ENCODE measurements at places on chromosomes 2 and 18.
A peak's percentile ranks its signal among the peaks of the same experiment; 100 is the strongest.

GRCh38 chr18:35435401-35435800 is 58.3 kb upstream of the ZNF396 start:
- peaks cover 5% of the 10 kb centered on the region for H3K4me1 ChIP-seq
- H3K27ac ChIP-seq, result 0 out of 2 replicates have a peak overlapping the region, but pooled peaks have one; percentile 3
- H3K36me3 ChIP-seq, result no peaks in the 10 kb centered on the region
- no peak overlapping the region for H3K4me3 ChIP-seq
- no peak for DNase-seq

DNA sequence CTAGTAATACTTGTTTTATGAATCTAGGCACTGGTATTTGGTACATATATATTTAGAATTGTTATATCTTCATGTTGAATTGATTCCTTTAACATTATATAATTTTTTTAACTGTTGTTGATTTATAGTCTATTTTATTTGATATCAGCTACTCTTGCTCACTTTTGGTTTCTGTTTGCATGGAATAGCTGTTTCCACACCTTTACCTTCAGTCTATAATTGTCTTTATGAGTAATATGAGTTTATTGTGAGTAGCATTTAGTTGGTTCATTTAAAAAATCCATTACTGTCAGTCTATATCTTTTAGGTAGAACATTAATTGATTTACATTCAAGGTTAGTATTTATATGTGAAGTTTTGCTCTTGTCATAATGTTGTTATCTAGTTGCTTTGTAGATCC is 58.6 kb downstream of the SMCHD1 start:
- H3K4me1 ChIP-seq, result peaks cover 19% of the 10 kb centered on the region
- H3K27ac ChIP-seq, result no peak overlapping the region
- H3K27me3 ChIP-seq, result no peaks in the 10 kb centered on the region
- no peak overlapping the region for H3K4me3 ChIP-seq

DNA sequence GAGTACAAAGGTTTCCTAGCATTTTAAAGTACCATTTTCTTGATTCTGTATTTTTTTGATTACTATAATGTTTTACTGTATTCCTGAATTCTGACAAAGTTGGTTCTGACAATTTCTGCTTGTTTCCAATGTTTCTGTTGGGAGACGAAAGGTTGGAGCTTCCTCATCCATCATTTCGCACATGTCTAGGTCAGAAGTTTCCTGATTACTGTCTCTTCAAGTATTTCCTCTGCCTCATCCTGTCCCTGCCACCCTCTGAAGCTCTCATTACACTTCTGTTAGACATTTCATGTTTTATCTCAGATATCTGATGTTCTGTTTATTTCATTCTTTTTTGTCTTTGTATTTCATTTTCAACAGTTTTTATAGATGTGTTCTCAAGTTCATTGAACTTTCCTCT is 895.8 kb downstream of the TSN start:
- peaks cover 30% of the 10 kb centered on the region for H3K4me1 ChIP-seq
- H3K27ac ChIP-seq, result no peak overlapping the region
- DNase-seq, result no peak
- H3K4me3 ChIP-seq, result no peak overlapping the region
- peaks cover under 1% of the 10 kb centered on the region for H3K27me3 ChIP-seq

DNA sequence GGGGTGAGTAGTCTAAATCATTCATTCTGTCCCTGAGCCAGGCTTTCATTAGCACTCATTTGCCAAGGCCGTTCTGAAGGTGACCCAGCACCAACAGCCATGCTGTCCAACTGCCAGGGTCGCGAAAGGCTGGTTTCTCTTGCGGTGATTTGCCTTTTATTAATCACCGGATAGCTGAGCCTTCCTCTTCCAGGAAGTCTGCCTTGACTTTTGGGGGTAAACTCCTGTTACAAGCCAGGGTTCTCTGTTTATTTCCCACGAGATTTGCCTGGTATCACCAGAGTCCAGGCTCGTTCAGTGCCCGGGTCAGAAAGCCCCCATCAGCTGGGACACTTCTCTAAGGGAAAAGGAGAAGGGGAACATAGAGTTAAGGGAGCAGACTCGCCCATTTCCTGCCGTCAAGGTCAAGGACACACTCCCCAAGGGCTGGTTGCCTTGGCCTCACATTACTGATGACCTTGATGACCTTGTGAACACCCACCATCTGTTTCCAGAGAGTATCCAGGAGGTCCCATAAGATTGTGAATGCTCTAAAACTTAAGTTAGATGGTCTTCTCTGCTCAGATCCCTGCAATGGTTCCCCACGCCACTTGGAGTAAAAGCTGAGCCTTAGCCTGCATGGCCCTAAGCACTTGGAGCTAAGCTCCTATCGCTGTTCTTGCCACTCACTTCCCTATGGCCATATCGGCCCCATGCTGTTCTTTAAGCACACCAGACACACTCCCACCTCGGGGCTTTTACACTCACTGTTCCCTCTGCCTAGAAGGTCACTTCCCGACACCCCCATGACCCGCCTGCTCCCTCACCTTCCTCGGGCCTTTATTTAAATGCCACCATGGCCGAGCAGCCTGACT is 118.0 kb upstream of the STPG4 start:
- peaks cover 51% of the 10 kb centered on the region for H3K4me1 ChIP-seq
- DNase-seq, result no peak
- H3K36me3 ChIP-seq, result 0 out of 2 replicates have a peak, but pooled peaks cover 3% of the 10 kb centered on the region
- H3K27ac ChIP-seq, result no peak overlapping the region
- H3K27me3 ChIP-seq, result no peaks in the 10 kb centered on the region
- peak overlapping the region; percentile 27 for H3K4me3 ChIP-seq

DNA sequence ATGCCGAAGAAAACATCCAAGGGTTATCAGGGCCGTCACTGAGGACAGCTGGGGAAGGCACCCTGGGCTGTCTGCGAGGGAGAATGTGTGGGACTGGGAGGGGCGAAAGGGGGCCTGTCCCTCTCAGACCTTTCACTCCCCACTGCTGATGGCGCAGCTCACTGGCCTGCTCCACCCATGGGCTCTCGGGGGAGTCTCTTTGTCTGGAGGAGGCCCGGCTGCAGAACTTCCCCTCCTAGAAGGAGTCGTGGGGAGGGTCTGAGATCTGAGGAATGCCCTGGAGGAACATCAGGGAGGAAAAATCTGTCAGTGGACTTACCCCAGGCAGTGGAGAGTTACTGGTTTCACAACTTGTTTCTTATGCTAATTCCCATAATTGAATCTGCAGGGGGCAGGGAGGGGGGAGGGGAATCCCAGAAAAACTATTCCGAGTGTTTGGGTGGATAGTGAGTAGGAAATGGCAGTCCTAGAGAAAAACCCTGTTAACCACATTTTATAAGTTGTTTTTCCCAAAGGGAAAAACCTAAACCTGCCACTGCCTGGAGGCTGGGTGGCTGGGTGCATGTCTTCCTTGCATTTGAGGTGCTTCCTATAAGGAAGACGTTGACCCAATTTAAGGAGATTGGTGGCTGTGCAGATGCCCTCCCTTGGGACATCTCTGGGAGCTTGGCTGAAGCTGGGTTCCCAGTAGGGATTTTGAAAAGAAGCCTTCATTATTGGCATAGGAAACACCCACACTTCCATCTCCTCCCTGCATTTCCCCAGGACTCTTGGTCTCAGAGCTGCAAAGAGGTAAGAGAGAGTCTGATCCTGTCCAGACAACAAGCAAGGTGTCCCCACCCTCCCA is 11.7 kb upstream of the SEMA4C start:
- no peaks in the 10 kb centered on the region for H3K36me3 ChIP-seq
- peak overlapping the region; percentile 47 for H3K4me3 ChIP-seq
- H3K27ac ChIP-seq, result peak overlapping the region; percentile 89
- peaks cover 41% of the 10 kb centered on the region for H3K4me1 ChIP-seq
- H3K27me3 ChIP-seq, result no peaks in the 10 kb centered on the region
- no peak for DNase-seq

DNA sequence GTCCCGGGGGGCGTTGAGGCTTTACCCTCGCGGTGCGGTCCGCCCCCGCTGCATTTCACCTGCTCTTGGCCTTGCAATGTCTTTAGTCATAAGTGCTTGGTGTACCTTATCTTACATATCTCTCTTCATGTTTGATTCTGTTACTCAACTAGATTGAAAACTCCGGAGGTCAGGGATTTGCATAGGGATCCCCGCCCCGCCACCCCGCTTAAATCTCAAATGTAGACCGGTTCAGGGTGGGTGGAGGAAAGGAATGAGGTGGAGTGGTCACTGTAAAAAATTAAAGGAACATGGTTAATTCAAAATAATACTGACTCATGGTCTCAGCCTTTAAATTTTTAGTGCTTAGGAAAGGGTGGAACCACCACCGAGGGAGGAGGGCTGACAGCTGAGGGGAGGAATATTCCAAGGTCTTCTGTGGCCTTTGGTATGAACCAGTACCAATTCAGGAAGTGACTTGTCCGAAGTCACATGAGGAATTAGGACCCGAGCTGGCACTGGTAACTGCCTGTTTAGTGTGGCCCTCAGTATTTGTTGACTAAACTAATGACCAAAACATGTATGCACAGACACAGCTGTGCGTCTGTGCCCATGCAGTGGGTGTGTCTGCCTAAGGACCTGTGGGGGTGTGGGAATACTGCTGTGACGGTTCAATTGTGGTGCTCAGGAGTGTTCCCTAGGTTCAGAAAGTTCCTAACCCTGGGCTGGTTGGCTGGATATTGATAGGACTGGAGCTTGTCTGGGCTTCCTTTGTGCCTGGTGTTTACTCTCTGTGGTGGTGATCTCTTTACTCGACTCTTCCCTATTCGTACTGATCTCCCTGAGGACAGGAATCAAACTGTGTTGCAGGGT is 1.0 kb downstream of the PLEKHB2 start:
- H3K27ac ChIP-seq, result peak overlapping the region; percentile 69
- peaks cover 32% of the 10 kb centered on the region for H3K4me1 ChIP-seq
- no peaks in the 10 kb centered on the region for H3K27me3 ChIP-seq
- DNase-seq, result no peak
- H3K36me3 ChIP-seq, result peaks cover 5% of the 10 kb centered on the region

- no peak overlapping the region for H3K4me3 ChIP-seq
- peaks cover 41% of the 10 kb centered on the region for H3K4me1 ChIP-seq
- H3K36me3 ChIP-seq, result no peaks in the 10 kb centered on the region
- H3K27me3 ChIP-seq, result no peaks in the 10 kb centered on the region
- no peak overlapping the region for H3K27ac ChIP-seq
Measured at GRCh38 chr18:66646609-66647008, 42.7 kb upstream of the CDH19 start.

DNA sequence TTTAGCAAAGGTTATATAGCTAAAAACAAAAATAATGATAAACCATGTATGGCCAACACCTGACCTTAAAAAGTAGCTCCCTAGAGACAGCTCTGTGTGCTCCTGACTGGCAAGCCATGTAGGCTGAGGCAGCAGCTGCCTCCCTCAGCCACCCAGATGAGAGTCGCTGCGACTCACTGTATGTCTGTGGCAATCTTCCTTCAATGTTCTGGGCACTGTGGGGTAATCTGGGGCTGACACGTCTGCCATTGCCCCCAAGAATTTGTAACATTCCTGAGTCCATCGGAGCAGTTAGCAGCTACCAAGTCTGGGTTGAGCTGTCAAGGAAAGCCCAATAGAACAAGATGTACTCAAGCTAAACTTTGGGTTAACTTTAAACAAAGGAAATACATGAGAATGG is 106.4 kb upstream of the DAPL1 start:
- H3K36me3 ChIP-seq, result no peaks in the 10 kb centered on the region
- H3K4me3 ChIP-seq, result no peak overlapping the region
- DNase-seq, result no peak
